Foreskin keratinocyte (primary cell): ENCODE measurements at places on chromosomes 4 and X. TPM values are rescaled to one million over a fixed set of nuclear protein-coding genes. Genes with fewer than 3 reads are reported as not detected.

Gene GAB1
- total RNA-seq = 10.4 and 12.8 TPM in 2 replicates

Gene HELT
- total RNA-seq = not detected in 2 replicates

Gene SOX3
- not detected in 2 replicates for total RNA-seq

Gene AWAT2
- not detected in 2 replicates for total RNA-seq

Gene ZNF185
- 23.3 and 39.0 TPM in 2 replicates for total RNA-seq

Gene CLDN22
- not detected in 2 replicates for total RNA-seq

Gene TRPC3
- not detected in 2 replicates for total RNA-seq

Gene ANXA10
- not detected in 2 replicates for total RNA-seq

Gene TEX11
- total RNA-seq = not detected in 2 replicates
